ENCODE measurements at places on chromosomes 5 and 9.

DNA sequence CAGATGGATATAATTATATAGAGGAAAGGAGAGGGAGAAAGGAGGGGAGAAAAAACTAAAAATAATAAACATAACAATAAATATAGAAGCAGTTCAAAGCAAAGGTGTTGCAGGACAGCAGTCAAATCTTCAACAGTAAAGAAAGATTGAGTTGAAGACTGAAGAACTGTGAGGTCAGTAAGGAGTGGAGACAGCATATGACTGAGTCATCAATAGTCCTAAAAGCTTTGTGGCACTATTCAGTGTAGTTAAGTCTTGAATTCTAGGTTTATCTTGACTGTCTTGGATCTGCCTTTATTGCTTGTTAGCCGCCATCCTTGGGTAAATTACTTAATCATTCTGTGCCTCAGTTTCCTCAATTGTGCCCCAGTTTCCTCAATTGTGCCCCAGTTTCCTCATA lies 137.0 kb downstream of the MRPS30 start:
- DNase-seq = no peak

DNA sequence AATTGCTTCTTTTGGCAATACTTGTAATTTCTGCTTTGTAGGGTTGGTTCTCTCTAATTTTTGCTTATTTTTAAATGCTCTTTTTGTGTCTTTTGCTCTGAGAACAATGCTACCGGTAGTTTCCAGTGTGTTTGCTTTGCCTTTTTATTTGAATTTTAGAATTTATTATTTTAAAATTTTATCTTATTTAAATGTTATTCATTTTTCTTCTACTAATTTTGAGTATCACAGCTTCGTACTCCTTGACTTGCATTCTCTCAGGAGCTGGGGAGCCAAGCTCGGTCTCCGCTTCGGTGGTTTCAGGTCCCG lies 45.9 kb downstream of the ANXA2R start:
- DNase-seq = no peak

- no peak for DNase-seq
Measured at GRCh38 chr5:15267966-15268365, 232.0 kb upstream of the FBXL7 start.

DNA sequence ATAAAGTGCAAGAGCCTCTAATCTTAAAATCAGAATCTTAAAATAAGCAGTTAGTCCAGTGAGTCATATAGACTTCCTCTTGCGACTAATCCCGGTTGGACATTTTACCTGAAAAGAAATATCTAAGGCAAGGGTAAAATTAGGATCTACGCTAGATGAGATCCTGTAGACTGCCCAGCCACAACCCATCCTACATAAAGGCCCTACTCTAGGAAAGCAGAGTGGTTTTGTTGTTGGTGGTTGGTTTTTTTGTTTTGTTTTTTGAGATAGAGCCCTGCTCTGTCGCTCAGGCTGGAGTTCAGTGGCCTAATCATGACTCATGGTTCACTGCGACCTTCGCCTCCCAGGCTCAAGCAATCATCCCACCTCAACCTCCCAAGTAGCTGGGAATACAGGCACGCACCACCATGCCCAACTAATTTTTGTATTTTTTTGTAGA lies 6.9 kb downstream of the TSC1 start:
- no peak for DNase-seq

DNA sequence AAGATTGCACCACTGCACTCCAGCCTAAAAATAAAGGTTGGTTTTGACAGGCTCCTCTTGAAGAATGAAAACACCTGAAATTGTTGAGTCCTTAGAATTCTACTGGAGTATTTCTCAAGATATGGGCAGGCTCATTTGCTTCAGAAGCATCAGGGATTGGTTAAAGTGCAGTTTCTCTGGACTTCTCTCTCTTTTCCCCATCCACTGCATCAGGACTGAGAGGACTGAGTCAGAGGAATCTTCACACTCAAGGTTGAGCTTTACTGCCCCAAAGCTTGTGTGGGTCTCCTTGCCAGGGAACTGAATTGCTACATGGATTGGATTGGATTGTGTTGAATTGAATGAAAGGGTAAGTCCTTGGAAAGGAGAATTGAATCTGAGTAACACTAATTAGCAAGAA lies 7.5 kb upstream of the CCDC69 start:
- no peak for DNase-seq

DNA sequence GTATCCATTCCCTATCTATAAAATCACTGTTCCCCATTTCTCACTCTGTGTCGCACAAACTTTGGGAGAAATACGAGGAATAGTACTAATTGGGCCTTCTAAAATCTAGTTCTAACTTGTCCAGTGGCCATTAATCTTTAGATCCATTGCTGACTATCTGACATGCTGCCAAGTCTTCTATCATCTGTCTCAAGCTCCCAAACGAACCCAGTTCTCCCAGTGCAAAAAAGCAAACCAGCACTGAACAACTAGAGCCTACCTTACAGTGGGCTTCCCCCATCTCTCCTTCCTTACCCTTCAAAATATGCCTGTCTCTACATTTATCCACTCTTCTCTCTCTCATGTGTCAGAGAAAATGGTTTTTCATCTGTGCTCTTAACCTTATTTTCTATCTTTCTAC lies 3.2 kb upstream of the SPINK7 start:
- DNase-seq = no peak

GRCh38 chr5:7208938-7209337 lies 187.0 kb upstream of the ADCY2 start:
- DNase-seq = no peak

DNA sequence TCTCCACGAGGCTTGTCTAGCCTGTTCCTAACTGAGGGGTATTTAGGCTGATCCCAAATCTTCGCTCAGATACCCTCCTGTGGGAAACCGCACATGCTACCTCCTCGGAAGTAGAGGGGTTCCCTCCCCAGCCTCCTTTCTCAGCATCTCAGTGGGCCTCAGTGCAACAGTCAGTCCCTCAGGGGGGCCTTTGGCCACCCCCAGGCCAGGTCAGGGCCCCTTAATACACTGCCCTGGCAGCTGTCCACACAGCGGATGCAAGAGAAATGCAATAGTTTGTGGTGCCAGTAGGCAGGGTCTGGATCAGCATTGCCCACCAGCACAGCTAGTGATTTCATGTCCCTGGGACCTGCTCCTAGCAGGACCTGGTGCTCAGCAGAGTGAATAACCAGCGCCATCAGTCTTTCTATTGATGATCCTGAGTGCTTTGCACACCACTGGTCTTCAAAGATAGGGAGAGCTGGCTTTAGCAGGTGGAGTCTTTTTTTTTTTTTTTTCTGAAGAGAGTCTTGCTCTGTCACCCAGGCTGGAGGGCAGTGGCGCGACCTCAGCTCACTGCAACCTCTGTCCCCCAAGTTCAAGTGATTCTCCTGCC lies 7.5 kb downstream of the PLPP7 start:
- no peak for DNase-seq

Data from esophagus squamous epithelium (tissue), 5 donors.